ENCODE measurements at places on chromosomes 13 and 19.

DNA sequence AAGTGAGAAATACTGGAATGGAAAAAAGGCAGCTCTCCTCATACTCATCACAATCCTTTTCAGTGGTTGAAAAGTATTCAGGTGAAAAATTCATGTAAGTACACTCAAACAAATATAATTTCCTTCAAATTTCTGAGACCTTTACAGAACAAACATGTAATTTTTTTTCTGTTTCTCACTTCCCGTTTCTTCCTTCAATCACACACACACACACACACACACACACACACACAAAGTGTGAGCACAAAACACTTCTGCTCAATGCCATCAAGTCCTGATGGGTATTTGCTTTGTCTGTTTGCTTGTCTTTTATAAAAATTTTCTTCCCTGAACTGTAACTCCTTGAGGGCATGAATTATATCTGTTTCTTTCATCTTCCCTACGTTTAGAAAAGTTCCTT is 110.6 kb downstream of the LIG4 start:
- DNase-seq, result no peak

GRCh38 chr19:10219678-10220077 is 11.5 kb downstream of the S1PR2 start:
- DNase-seq, result no peak

GRCh38 chr19:18991468-18991867 is 41.8 kb downstream of the SUGP2 start:
- no peak for DNase-seq

DNA sequence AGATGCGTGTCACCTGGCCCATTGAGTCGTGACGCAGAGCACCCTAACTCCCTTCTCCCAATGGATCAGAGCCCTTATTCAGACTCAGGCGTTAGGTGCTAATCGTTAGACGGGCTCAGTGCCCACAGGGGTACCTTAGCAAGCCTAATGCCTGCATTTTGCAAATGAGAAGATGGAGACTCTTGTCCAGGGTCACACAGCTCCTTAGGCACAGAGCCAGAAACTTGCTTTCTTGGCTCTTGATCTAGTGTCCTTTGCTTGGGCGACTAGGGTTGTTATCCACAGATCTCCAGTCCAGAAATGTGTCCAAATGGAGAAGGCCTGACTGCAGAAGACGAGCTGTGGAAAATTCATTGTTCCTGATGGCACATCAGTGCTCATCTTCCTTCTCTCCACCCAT is 85.1 kb downstream of the C13orf42 start:
- DNase-seq, result no peak

DNA sequence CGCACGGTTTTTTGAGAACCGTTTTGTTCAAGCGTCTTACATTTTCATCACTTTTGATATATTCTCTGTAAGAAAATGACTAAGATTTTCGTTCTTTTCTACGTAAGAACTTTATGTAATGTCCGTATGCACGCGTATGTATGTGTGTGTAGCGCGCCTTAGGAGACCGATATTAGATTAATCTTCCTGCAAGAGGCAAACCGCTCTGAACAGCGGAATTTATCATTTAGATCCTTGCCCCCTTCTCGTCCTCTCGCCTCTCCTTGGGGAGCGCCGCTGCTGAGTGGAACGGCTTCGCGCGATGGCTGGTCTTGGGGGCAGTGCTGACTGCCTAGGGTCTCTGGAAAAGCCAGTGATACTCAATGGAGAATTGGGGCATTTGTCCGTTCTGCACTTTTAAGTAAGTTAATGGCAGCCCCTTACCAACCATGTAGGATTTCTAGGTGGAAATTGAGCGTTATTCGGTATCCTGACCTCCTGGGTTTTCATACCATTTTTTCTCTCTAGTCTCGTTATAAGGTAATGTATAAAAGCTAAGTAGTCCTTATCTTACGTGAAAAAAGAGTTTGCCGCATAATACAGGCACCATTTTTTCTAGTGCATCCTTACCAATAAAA is 4.7 kb downstream of the MAB21L1 start:
- no peak for DNase-seq

GRCh38 chr13:28049215-28049614 is 51.2 kb downstream of the FLT3 start:
- DNase-seq, result no peak

DNA sequence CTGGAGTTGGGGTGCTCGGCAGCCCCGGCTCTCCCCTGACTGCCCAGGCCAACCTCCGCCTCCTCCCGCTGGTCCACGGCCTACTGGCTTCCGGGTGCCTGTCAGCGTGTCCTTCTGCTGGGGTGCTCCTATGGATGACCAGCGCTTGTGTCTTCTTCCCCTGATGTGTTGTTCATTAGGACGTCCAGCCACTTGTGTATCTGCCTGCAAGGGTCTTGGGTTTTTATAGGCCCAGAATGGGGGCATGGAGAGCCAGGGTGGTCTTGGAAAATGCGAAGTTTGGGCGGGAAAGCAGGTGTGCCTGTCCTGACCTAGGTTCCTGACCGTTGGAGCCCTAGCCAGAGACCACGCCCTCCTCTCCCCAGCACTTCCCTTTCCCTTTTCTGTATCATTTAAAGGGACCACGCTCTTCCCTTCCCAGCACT is 139.8 kb downstream of the SLITRK5 start:
- no peak for DNase-seq

DNA sequence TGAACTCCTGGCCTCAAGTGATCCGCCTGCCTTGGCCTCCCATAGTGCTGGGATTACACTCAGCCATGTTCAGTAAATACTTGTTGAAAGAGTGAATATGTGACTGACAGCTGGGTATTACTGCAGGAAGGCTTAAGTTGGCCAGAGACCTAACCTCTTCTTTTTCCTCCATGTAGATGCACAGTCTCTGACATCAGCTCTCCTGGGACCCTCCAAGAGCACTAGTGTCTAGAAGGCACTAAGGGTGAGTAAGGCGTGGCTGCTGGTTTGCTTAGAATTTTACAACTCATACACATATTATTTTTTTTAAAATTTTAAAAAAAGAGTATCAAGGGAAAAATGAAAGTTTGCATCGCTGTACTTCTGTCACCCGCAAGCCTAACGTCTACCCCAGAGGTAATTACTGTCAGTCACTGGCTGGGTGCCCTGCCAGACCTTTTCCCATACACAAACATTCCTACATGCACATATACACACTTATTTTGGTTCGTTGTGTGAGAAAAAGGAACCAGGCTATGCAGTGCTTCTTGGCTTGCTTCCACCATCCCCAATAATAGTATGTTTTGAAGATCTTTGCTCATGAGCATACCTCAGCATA is 122.0 kb downstream of the SIPA1L3 start:
- no peak for DNase-seq

DNA sequence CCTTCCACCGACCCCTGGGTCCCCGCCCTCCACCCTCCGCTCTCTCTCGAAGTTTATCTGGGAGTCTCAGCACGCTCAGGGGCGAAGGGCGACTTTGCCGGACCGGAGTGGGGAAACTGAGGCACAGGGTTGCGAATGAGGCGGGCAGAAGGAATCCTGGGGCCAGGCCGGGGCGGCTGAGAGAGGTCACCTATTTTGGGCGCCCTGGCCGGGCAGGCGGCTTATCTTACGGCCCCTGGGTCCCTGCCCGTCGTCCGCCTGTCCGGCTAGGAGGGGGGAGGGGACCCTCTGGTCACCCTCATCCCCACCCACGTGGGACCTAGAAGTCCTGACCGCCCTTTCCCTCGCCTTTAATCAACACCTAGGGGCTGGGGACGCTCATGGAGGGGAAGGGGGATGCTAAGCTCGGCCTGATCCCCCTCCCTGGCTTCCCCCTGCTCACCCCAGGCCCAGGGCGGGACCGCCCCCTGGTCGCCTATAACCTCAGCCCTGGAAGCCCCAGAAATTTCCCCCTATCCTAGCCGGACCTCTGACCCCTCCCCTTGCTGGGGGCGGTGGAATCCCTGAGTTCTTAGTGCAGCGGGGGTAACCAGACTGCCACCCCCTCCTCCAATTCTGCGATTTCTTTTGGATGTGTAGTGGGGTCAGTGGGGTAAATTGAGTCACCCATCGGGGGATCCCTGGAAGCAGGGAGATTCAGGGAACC is 556 bp downstream of the TRIP10 start:
- DNase-seq, result no peak

DNA sequence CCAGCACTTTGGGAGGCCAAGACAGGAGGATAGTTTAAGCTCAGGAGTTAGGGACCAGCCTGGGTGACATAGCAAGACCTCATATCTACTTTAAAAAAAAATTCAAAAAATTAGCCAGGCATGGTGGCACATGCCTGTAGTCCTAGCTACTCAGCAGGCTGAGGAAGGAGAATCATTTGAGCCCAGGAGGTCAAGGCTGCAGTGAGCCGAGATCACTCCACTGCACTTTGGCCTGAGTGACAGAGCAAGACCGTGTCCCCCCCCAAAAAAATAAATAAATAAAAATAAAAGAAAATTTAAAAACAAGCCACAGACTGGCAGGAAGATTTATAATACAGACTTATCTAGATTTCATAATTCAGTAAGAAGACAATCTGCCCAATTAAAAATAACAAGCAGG is 14.8 kb downstream of the PSPC1 start:
- no peak for DNase-seq

DNA sequence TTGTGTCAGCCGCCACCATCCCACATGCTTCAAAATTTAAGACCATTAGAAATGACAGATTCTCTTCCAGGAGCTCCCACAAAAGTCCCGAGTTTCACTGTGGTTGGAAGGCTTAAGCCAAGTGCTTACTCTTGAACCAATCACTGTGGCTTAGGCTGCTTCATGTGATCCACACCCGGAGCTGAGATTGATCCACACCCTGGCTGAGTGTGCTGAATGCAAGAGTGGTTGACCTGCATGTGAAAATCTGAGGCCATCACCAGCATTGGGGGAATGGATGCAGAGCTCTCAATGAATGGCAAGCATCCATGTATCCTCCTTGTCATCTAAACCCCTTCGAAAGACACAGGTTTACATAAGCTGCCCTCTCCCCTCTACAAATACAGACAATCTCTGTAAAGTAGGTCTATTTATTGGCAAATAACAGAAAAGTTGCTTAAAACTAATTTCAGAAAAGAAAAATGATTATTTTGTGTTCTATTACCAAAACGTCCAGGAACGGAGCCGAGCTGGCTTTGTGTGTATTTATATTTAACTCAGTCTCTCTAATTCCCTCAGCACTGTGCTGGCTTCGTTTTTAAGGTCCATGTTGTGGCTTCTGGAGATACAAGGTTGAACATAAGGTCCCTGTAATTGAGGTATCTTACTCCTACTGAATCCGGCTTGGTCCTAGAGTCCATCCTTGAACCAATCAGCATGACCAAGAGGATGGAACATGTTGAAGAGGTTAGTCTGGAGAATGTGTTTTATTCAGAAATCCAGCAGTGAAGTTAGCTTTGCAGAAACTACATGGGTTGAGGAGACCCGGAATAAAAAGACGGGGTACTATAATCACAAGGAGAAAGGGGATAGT is 332.4 kb downstream of the LIG4 start:
- DNase-seq, result no peak

DNA sequence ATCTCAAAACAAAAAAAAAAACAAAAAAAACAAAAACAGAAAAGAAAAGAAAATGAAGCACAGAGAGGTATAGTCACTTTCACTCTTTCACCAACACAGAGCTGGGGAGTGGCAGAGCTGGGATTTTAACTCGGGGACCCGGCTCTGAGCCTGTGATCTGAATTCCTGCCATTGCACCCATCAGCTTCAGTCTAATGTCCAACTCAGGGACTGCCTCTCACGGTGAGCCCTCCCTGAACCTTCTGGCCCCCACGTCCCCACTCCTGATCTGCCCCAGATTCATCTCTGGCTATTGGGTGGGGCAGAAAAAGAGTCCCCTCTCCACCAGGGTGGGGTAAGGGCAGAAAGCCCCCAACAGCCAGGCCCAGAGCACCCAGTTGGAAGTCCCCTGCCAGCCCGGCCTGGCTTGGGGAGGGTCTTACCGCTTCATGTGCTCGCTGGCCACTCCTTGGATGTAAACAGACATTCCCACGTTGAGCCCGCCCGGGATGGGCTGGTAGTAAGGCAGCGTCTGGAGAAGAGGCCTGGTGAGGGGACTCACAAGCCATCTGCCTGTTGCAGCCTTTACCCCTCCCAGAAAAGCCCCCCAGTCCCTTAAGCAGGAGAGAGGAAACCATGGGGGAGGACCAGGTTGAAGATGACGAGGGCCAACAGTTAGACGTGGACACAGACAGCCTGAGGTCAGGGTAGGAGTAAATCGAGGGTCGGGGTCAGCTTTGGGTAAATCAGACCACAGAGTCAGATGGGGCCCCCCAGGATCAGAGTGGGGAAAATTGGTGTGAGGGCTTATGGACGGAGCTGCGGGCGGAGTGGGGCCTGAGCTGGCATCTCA is 520 bp downstream of the LGALS4 start:
- no peak for DNase-seq

DNA sequence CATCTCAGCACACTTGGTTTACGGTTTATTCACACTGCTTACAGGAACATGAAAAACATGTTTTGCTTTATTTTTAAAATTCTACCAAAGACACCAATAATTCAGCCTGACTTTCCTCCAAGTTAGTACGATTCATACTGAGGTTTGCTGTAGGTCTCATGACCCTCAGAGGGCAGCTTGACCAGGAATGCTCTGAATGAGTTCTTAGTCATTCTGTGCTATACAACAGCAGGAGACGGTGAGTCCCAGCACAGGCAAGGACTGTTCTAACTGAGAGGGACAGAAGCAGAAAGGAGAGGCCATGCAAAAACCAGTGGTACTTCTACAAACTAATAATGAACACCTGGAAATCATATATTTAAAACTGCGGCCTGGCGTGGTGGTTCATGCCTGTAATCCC is 6.4 kb downstream of the GRTP1 start:
- DNase-seq, result no peak

DNA sequence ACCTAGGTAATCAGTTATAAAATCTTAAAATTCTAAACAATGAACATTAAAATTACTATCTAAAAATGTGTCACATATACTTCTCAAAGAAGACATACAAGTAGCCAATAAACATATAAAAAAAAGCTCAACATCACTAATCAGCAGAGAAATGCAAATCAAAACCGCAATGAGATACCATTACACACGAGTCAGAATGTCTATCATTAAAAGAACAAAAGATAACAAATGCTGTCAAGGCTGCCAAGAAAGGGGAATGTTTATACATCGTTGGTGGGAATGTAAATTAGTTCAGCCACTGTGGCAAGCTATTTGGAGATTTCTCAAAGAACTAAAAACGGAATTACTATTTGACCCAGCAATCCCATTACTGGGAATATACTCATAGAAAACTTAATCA is 310.3 kb upstream of the EDNRB start:
- no peak for DNase-seq

GRCh38 chr13:86741762-86742285 is 929.3 kb upstream of the SLITRK5 start:
- DNase-seq, result no peak

DNA sequence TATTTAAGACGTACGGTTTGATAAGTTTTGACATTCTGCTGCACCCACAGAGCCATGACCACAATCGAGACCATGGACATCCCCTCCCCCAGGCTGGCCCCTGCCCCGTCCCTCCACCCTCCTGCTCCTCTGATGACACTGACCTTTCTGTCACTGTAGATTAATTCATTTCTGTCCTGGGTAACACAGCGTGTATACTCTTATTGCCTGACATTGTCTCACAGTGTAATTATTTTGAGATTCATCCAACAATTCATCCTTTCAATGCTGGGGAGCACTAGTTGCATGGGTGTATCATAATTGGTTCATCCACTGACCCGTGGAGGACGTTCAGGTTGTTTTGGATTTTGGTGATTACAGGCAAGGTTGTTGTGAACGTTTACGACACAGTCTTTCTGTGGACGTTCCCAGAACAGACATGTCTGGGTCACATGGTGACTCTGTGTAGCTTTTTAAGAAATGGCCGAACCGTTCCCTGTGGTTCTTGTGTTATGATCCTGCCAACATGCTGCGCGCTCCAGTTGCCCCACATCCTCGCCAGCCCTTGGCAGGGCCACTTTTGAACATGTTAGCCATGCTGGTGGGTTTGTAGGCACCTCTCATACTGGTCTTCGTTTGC is 41.9 kb downstream of the C13orf46 start:
- no peak for DNase-seq

All from activated T-cell treated with anti-CD3 and anti-CD28 coated beads for 48 hours (primary cell).